Stimulated activated CD4-positive, alpha-beta T cell treated with anti-CD3 and anti-CD28 coated beads, Interleukin-1b, Interleukin-23, amount 100 ng/mL, for 1 hour (primary cell): ENCODE measurements at places on chromosomes 6 and 20.
A peak's percentile ranks its signal among the peaks of the same experiment; 100 is the strongest.

DNA sequence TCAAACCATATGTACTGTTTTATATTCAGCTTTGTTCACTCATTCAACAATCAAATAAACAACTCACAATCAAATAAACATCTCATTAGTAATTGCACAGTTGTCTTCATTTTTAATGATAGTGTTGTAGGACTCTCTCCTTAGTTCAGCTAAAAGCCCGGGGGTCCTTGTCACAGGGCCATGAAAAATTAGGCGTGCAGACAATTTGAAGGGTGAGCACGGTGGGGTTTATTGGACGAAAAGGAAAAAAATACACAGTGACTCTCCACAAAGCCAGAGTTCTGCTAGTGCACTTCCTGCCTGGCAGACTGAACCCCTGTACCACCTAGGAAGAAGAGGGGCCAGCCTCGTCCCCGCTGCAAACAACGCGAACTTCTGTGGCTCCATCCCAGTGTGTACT lies 257.6 kb upstream of the FLRT3 start:
- DNase-seq = no peak

GRCh38 chr6:151481786-151482185 lies 12.0 kb upstream of the CCDC170 start:
- DNase-seq = no peak

DNA sequence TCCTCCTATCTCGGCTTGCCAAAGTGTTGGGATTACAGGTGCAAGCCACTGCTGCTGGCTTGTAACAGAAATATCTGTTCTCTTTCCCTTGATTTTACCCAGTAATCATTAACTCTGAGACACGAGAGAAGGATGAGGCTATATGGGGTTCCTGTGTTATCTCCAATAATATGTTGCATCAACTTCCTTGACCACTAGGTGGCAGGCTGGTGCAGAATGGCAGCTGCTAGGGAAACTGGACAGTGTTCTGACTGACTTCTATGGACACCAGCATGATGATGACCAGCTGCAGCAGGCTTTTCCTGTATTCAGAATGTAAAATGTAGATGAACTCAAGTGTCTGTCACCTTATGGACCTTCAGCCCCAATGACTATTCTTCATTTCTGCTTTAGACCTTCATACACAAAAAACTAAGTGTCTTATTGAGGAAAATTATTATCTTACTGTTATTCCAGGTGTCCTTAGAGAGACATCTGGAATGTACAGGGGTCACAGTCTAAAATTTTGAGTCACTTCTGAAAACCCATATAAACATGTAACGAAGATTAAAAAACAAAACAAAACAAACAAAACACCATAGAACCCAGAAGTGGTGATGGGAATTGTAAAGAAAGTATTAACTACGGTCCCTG lies 20.4 kb upstream of the CD109 start:
- DNase-seq = peak; percentile 55

GRCh38 chr6:88220493-88220892 lies 54.3 kb upstream of the CNR1 start:
- no peak for DNase-seq

GRCh38 chr6:44002067-44002592 lies 125.1 kb downstream of the MRPL14 start:
- DNase-seq = no peak

DNA sequence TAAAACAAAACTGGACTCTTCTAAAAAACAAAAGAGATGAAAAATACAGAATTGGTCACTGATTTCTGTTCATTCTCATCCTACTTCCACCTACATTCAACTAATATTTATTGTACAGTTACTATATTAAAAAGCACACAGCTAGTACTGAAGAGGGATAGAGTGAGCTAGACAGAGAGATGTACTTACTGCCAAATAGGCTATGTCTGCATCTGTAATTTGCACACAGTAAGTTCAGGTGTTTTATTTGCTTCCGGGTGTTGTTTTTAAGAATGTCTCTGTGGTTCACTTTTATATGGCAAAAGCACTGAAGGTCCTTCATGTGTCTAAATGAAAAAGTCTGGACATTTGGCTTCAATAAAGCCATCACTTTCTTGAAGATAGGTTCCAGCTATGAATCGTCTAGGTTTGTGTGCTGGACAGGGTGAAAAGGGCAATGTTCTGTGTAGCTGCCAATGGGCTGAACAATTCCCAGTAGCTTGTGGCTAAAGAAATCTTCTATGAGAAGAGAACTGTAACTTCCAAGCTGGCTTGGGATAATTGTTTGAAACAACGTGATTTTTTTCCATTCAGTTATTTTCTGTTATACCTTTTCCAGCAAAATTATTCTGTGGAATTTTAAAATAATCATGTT lies 47.3 kb downstream of the EPB41L2 start:
- DNase-seq = no peak

- DNase-seq = no peak
These were observed 33.6 kb upstream of the NOP56 start for GRCh38 chr20:2618815-2619214.

DNA sequence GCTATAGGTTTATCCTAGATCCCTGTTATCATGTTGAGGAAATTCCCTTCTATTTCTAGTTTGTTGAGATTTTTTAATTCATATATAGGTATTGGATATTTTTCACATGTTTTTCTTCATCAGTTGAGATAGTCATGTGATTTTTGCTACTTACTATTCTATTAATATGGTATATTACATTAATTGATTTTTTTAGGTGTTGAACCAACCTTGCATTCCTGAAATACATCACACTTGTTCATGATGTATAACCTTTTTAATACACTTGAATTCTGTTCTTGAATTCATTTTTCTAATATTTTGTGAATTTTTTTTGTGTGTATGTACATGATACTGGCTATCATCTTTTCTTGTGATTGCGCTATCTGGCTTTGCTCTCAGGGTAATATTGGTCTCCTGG lies 25.5 kb upstream of the CAP2 start:
- DNase-seq = no peak

GRCh38 chr6:112482373-112482772 lies 135.2 kb downstream of the RFPL4B start:
- no peak for DNase-seq

GRCh38 chr20:57282670-57283361 lies 16.4 kb upstream of the BMP7 start:
- DNase-seq = no peak

DNA sequence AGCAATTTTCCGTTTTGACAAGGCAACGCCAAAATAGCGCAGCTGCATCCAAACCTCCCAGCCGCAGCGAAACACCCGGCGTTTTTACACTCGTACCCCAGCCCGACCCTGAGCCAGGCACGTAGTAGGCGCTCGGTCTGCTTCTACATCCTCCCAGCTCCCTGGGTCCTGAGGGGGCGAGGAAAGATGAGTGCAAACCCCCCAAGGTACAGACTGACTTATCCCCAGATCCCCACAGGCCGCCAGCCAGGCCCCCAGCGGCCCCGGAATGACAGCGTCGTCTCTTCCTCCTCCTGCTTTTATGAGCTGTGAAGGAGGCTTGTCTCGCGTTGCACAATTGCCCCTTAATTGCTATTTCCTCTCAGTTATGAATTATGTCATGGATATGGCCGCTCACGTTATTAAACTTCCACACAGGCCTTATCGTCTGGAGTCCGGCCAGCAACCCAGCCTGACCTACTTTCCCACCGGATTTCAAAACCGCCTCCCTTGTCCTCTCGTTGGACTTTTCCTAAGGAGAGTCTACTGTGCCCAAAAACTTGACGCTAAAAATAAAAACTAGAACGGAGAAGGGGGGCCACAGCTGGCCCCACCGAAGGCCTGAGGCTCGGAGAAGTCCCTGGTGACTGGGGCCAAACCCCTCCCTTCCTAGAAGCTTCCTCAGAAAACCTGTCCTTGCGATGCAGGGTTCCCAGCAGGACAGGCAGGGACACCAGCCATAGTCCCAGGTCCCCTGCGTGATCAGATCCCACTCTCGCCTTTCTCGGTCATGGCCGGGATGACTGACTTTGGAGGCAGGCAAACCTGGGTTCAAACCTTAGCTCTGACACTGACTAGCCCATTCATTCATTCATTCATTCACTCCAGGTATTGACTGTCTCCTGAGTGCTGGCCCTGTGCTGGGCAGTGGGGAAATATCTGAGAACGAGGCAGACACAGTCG lies 130.9 kb upstream of the PTPN1 start:
- no peak for DNase-seq

- no peak for DNase-seq
These were observed 171.6 kb upstream of the ZNF184 start for GRCh38 chr6:27644528-27644927.

DNA sequence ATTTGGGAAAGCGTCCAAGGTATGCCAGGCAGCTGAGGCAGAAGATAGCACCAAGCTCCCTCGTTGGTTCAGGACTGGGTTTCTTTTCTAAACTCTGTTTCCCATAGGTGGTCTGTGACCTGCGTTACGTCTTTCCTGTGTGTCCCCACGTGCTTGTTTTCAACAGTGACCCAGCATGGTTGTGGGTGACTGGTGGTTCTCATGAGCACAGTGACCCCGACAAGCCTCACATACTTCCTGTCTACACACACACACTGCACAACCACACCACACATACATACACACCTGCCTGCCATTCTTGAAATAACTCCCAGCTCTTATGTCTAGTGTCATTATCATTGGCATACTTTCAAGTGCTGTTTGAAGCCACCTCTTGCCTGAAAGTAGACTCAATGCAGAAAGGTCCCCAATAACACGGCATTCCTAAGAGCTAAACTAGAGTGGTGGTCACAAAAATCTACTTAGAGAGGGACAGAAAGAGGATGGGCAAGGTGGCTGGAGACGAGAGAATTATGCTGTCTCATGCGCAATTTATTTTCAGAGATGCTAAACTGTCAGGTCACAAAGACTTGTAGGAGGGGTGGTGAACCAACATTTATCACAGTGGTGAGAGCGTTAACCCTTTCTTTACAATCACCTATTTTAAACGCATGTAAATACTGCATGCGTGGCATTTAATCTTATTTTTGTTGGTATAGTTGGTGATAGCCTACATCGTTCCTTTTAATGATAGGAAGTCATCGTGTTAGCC lies 66.7 kb downstream of the GCNT2 start:
- DNase-seq = no peak

- no peak for DNase-seq
These were observed 89.5 kb downstream of the SLX4IP start for GRCh38 chr20:10524643-10525042.

GRCh38 chr6:71139249-71139648 lies 149.4 kb upstream of the OGFRL1 start:
- no peak for DNase-seq

DNA sequence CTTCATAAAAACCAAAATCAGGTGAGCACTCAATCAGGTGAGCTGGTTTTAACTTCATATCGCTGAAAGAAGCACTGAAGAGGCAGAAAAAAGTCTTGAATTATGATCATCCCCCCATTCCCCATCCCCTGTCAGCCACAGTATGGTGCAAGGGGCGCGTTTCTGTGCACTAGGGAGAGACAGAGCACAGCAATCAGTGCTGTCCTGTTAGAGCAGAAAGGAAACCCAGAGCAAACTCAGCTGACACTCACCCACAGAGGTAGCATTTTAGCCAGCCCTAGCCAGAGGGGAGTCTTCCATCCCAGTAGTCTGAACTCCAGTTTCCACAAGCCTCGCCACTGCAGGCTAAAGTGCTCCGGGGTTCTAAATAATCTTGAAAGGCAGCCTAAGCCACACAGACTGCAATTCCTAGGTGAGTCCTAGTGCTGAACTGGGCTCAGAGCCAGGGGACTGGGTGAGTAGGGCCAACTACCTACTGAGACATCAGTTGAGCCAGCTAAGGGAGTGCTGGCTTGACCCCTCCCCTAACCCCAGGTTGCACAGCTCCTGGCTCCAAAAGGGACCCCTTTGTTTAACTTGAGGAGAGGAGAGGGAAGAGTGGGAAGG lies 1352.6 kb upstream of the GJE1 start:
- DNase-seq = no peak

- no peak for DNase-seq
These were observed 38.3 kb upstream of the DUSP22 start for GRCh38 chr6:254016-254415.

GRCh38 chr6:157831018-157831369 lies 7.9 kb downstream of the SNX9 start:
- DNase-seq = no peak

GRCh38 chr6:131107151-131107550 lies 28.1 kb upstream of the AKAP7 start:
- DNase-seq = no peak

GRCh38 chr6:56650191-56650590 lies 7.5 kb upstream of the DST start:
- DNase-seq = no peak

DNA sequence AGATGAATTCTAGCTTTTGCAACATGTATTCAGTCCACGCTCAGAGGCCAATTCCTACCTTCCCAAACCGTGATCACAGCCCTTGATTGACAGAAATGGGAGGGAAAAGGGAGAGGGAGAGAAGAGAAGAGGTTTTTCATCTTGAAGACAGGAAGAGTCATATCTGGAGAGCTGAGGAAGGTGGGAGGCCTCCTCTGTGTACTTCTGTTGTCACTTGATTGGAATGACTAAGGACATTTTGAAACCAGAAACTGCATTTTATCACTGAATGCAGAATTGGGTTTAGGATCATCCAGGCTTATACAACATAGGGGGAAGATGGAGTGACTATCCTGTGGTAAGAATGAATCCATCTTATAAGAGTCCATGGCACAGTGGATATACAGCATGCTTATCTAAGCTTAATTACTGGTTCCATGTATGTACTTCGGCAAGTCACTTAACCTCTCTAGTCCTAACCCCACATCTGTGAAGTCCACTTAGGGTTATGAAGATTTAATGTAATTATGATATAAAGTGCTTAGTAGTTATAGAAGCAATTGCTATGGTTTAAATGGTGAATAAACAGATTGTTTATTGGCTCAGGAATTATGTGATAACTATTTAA lies 144.0 kb downstream of the BCKDHB start:
- DNase-seq = no peak

GRCh38 chr20:12849225-12849910 lies 159.4 kb upstream of the SPTLC3 start:
- DNase-seq = no peak

- DNase-seq = no peak
These were observed 80.8 kb downstream of the RCAN2 start for GRCh38 chr6:46410334-46410953.

- no peak for DNase-seq
These were observed 33.5 kb downstream of the DLL1 start for GRCh38 chr6:170257376-170257775.
